ENCODE measurements at places on chromosomes 12 and 14.

GRCh38 chr12:93762059-93762719, 85.0 kb downstream of the CRADD start:
- no peak for DNase-seq

- no peak for DNase-seq
Observed at GRCh38 chr12:69936214-69936731, 111.2 kb downstream of the MYRFL start.

GRCh38 chr12:552466-552865, 92.7 kb downstream of the B4GALNT3 start:
- DNase-seq = no peak

GRCh38 chr12:131014343-131014742, 60.6 kb downstream of the ADGRD1 start:
- DNase-seq = no peak

GRCh38 chr14:23149745-23150144, 30.7 kb upstream of the CEBPE start:
- DNase-seq = no peak

DNA sequence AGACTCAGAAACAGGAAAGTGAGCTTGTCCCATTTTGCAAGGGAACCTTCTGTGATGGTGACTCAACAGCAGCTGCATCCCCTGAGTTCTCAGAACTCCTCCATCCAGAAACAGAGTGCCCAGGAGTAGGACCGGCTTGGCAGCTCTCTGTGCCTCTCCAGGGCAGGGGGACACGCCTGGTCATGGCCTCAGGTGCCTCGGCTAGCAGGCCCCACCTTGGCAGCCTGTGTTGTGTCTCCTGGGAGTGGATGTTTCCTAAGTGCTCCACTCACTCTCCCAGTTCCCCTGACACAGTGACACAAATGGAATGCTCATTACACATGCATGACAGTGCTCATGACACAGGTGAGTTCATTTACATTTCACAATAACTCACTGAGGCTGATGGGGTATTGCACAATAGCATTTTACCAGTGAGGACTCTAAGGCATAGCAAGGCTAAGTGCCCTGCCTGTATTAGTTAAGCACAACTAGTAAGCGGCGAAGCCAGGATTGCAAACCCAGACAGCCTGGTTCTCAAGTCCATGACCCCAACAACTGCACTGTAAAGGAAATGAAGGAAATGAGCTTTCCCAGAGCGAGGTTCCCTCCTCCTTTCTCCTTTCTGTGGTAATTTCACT, 47.4 kb downstream of the CALM1 start:
- no peak for DNase-seq

DNA sequence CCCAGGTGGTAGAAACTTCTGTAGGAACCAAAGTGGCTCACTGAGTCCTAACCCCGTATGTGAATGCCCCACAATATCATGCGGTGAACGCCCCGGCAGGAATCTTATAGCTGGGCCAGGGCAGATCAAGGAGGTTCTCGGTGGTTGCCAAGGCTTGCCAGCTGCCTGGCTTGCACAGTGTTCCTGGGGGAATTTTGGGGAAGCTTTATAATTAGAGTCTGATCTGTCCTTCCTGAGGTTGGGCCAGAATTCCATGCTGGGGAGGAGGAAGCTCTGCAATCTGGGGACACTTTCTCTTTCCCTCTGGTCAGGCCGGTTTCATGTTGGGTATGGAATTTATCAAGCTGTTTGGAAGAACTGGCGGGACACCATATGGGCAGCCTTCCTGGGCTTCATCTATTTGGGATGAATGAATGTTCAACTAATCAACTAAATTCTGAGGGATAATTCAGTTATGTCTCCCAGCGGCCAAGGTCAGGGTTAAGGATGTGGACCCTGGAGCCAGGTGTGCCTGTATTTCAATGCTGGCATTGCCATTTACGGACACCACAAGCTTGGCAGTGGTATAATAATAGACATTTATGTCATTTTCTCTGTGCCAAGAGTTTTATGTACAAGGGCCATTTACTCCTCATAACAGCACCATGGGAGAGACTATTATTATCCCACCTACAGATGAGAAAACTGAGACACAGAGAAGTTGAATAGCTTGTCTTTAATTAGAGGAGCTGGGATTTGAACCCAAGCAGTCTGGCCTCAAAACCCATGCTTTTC, 54.3 kb downstream of the SVOP start:
- DNase-seq = no peak

DNA sequence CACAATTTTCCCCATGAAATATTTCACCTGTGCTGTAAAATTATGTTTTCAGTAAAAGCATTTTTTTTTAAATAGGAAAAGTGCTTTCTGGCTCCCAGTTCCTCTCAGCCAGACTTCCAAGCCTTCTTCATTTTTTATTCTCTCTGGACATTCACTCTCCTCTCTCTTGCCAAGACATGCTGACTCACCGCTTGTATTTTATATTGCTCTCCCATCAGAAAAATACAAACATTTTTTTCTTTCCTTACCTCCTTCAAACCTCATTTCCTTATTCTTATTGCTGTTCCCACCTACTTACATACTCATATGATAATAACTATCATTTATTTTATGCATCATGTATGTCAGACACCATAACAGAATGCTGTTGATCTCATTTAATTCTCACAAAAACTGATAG, 37.7 kb upstream of the ZNF641 start:
- DNase-seq = no peak

GRCh38 chr12:94498073-94498472, 38.4 kb upstream of the CEP83 start:
- DNase-seq = no peak

DNA sequence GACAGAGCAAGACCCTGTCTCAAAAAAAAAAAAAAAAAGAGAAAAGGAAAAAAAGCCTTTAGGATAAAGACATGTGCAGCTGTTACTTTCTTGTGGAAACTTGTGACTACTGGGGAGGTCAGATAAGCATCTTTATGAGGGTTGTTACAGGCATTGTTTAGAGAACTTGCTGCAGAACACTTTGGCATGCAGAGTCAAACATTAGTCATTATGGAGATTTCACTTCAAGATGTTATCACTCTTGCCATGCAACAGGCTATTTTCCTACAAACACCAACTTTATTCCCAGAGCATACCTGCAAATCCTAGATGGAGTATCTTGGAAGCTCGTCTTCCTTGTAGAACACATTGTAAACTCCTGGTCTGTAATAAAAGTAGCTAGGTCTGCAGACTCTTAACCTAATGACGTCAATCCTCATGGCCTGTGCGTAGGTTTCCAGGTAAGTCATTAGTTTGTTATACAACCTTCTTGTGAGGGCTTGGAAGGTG, 36.3 kb upstream of the WDR89 start:
- no peak for DNase-seq

- no peak for DNase-seq
Observed at GRCh38 chr14:70897464-70897863, 9.8 kb upstream of the PCNX1 start.

DNA sequence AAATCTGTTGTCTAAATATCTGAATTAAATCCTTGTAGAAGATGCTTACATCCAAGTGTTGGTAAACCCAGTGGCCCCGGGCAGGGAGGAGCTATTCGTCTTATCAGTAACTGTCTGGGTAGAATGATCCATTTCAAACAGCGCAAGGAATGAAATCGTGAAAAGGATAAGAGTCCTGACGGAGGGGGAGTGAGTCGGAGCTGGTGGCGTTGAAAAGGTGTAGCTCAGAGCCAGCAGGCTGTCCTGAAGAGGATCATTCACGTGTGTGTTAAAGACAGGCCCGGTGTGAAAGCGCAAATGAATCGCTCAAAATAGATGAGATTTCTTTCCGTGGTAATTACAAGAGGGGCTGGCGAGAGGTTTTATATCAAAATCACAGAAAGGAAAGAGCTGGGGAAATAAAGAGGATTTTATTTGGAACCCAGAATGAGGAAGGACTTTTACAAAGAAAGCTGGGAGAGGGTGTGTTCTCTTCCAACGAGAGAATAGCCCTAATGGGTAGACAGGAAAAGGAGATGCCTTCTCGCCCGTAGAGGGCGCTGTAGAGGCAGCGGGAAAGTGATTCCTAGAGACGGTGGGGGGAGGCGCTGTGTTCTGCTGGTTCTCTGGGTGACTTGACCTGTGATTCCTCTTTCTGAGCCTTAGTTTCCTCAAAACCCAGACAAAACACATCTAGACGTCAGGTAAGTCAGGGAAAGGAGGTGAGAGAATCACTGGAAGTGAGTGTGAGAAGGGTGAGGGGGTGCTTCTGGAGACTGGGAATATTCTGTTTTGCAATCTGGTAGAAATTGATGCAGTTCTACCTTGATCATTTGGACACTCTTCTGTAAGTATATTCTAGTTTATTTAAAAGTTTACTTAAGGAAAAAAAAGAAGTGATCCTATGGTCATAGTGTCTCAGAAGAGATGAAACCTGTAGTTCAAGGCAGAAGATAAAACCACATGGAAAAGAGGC, 39.3 kb downstream of the SRRM4 start:
- DNase-seq = no peak

DNA sequence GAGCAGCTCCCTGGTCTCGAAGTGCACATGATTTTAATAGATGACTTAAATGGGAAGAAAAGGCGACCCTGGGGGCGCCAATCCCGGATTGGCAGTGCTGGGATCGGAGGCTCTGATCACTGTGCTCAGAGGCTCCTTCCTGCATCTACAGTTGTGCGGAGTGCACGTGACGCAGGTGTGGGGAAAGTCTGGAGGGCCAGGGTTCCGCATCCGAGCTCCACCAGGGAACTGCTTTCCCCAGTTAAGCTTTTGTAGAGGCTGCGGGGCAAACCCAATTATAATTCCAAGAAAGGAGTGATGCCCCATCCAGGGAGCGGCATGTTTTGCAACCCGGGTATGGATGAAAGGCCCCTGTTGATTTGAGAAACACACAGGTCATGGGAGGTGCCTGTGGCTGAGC, 36.5 kb downstream of the ELK3 start:
- DNase-seq = no peak

- DNase-seq = no peak
Observed at GRCh38 chr12:62113366-62114011, 146.7 kb upstream of the USP15 start.

GRCh38 chr14:100603341-100604120, 16.3 kb upstream of the BEGAIN start:
- no peak for DNase-seq

GRCh38 chr12:32995623-32996022, 99.0 kb upstream of the PKP2 start:
- DNase-seq = no peak

- DNase-seq = no peak
Observed at GRCh38 chr12:20423557-20423956, 55.2 kb downstream of the PDE3A start.

- no peak for DNase-seq
Observed at GRCh38 chr12:108665608-108666202, 32.0 kb upstream of the SELPLG start.

DNA sequence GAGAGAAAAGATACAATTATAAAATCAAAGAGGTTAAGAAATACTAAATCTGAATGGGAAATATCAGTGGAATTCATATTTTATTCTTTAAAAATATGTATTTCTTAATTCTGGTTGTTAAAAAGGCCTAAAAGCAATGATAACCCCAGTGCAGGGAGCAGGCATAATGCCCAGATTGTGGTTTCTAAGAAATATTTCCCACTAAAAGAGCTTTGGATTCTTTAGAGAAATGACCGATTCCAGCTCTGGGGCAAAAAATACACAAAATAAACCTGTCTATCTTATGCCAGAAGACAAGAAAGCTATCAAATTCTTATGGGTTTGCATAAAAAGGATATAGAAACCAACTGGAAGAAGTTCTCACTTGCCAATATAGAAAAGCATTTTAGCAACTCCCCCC, 71.6 kb downstream of the PDE6H start:
- DNase-seq = no peak

DNA sequence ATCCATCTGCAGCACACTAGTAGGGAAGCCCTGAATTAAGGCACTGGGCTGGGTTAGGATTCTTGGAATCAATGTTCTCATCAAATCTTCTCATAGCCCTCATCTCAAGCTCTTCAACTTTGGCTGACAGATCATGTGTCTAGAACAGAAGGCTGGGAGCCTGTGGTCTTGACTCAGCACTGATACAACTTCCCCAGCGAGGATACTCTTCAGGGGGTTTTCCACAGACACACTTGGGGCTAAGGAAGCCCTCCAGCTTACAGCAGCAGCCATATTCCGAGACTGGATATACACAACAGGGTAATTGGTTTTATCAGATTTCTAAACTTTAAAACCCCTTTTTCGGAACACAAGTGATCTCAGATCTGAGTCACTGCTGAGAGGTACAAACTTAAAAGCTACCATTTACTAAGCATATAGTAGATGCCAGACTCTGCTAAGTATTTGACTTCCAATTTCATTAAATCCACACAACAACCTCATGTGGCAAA, 3.5 kb downstream of the FMNL3 start:
- DNase-seq = no peak

GRCh38 chr14:85308531-85309300, 221.2 kb upstream of the FLRT2 start:
- DNase-seq = no peak

DNA sequence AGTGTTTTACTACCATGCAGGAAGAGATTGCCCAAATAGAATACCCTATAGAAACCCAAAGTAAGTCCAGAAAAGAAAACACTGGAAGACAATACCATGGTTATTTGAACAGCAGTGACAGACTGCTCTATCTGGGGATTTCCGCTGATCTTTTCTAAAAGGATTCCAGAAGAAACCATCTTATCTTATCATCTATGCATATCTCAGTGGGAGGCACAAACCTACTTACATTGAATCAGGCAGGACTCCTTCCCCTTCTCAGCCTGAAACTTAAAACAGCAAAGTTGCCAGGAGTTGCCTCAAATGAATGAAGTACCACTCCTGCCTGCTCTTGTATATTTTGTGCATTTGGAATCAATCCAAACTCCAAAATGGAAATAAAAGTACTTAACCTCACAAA, 56.7 kb upstream of the NR2C1 start:
- DNase-seq = no peak

- DNase-seq = no peak
Observed at GRCh38 chr12:92003701-92004100, 141.9 kb downstream of the BTG1 start.

- peak; percentile 55 for DNase-seq
Observed at GRCh38 chr12:109518820-109519665, 41.6 kb downstream of the UBE3B start.

GRCh38 chr12:7832059-7832696, 40.5 kb downstream of the SLC2A14 start:
- DNase-seq = peak; percentile 26

DNA sequence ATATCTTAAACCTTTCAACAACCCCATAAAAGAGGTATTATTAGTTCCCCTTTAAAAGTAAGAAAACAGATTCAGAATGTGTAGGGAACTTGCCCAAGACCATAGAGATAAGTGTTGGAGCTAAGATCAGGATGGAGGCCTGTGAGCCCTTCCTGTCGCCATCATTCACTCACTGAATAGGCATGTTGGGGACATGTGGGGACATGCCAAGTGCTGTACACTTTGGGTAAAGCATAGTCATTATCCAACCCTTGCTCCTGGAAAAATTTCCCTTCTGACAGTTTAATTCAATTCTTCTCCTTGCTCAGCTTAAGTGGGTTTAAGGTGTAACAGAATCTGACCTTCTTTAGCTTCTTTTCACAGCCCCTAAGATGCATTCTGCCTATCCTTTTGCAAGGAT, 28.0 kb upstream of the C12orf42 start:
- DNase-seq = no peak

GRCh38 chr12:25906651-25907340, 51.7 kb upstream of the RASSF8 start:
- no peak for DNase-seq
